ENCODE measurements at places on chromosomes 12 and 14. TPM values are rescaled to one million over a fixed set of nuclear protein-coding genes. Genes with fewer than 3 reads are reported as not detected.

KCNA5 gene
- total RNA-seq: not detected

COX6A1 gene
- 2,042 TPM for total RNA-seq

TMEM52B gene
- not detected for total RNA-seq

CLEC6A gene
- total RNA-seq: not detected

- DNase-seq: no peak
These were observed 8.8 kb downstream of the SMOC1 start for GRCh38 chr14:69887740-69888657.

- DNase-seq: no peak
These were observed 10.3 kb upstream of the KRT2 start for GRCh38 chr12:52662093-52662917.

GRCh38 chr14:105348169-105348944 lies 33.8 kb downstream of the PACS2 start:
- DNase-seq: no peak

DNA sequence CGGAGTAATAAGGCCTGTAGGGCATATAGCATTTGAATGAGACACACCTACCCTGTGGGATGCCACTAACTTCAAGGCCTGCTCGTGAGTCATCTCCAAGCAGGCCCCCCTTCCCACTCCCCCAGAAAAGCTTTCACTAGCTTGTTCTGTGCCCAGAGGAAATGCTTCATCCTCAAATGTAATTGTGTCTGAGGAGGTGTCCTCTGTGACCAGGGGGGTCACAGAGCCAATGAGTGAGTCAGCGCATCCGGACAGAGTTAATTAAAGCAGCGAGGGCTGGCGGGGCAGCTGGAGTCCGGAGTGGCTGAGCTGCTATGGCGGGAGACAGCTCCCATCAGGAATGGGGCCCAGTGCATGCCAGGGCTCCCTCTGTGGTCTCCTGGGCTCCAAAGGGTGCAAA lies 27.0 kb upstream of the ESRRB start:
- peak; percentile 47 for DNase-seq

DNA sequence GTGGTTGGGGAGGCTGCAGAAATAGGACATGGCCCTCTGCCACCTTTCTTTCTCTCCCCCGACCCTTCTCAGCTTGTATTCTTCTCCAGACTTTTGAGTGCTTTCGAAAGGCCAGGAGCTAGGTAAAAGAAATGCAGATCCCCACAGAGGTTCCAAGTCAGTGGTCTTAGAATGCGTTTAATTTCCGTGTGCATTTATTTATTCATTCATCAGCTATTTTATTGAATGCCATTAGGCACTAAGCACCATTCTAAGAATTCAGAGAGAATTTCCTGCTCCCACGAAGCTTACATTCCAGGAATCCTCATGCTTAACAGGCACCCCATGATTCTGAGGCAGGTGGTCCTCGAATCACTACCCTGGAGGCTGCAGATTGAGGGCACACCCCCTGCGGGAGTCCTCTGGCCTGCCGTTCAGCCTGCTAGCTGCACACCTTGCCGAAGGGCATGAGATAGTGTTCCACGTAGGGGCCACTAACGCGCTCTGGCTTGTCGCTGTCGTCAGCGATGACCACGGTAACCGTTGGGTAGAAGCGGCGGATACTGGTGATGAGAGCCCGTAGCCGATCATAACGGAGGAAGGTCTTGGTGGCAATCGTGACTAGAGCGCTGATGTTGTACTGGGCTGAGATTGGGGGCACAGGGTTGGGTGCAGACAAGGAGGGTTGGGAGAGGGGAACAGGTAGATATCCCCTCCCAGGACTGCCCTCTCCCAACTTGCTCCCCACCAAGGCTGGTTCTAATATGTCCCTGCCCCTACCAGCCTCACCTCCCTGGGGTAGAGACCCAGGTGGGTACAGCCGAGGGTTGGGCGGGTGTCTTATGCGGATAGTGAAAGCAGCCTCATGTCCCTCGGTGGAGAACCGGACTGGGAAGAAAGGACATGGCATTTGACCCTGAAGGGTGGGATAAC lies 4.5 kb downstream of the B4GALNT1 start:
- DNase-seq: no peak

GRCh38 chr14:51845811-51846210 lies 14.6 kb upstream of the GNG2 start:
- no peak for DNase-seq

- DNase-seq: no peak
These were observed 55.2 kb downstream of the NPAS3 start for GRCh38 chr14:32993921-32994320.

GRCh38 chr14:30763891-30764290 lies 110.5 kb upstream of the COCH start:
- DNase-seq: no peak

GRCh38 chr12:131559517-131560516 lies 151.1 kb upstream of the SFSWAP start:
- no peak for DNase-seq

- DNase-seq: no peak
These were observed 1.2 kb upstream of the PRIMA1 start for GRCh38 chr14:93789228-93790130.

DNA sequence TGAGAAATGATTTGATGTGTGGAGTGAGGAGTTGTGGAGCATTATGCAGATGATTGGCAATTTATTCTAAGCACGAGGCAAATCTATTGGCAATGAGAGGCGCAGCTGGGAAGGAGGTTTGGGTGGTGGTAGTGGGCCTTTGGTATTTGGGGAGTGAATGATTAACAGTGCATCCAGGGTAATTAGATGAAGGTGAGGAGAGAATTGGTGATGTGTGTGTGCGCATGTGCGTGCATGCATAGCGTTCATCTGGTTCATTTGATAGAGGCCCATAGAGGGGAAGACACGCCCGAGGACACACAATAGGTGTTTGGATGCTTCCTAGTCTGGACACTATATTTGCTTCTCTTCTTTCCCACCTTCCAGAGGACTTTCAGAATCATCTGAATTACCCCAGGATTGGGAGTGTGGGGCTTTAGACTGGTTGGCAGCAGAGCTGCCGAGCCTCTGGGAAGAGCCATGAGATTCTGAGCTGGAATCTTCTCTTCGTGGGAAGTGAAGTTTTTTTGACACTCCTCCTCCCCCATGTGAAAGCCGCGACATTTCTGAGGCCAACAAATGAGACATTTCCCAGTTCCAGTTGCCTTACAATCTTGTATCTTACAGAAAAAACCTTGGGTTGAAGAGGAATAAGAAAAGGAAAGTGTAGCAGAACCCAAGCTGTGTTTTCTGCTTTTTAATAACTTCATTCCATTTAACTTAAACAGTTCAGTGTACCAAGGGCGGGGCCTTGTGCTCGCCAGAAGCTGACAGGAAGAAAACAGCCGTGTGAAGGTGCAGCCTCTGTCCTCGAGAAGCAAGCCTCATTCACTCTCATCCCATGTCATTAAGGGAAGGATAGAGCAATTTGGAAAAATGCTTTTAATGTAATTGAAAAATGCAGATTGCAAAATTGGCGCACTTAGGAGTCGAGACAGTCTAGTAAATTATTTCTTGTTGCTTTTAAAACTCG lies 65.2 kb downstream of the SLC25A47 start:
- peak; percentile 50 for DNase-seq

Data from PC-3 (cell line).